ENCODE measurements at places on chromosomes 6 and 20.
A peak's percentile ranks its signal among the peaks of the same experiment; 100 is the strongest.

- DNase-seq: peak; percentile 93
These were observed 52.0 kb downstream of the RPP21 start for GRCh38 chr6:30396833-30397479.

GRCh38 chr6:2258112-2258511, 12.7 kb upstream of the GMDS start:
- DNase-seq: no peak

GRCh38 chr20:60662307-60662706, 589.8 kb upstream of the CDH4 start:
- no peak for DNase-seq

- DNase-seq: no peak
These were observed 152.2 kb downstream of the SOX4 start for GRCh38 chr6:21745543-21746337.

DNA sequence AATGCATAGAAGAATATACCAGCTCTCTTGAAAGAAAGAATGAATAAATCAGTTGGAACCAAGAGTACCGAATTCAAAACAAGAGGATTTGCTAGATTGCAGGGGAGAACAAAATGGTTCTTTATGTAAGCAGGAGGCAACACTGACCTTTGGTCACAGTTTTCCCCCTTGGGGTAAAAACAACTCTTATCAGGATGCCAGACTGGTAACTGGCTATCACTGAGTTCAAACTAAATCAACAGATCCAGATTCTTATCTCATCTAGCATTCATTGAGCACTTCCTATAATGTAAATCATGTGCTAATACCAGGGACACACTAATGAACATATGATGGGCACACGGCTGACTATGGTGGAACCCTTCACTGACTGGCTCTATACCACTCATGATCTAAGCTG, 4.8 kb upstream of the IL17F start:
- no peak for DNase-seq

Data from osteocyte (in vitro differentiated cells).